IMR-90 (cell line): ENCODE measurements at places on chromosomes 2 and 18. TPM values are rescaled to one million over a fixed set of nuclear protein-coding genes. Genes with fewer than 3 reads are reported as not detected.

- peak; percentile 16 for DNase-seq
Measured at GRCh38 chr2:85997017-85997970, 108.4 kb downstream of the POLR1A start.

DNA sequence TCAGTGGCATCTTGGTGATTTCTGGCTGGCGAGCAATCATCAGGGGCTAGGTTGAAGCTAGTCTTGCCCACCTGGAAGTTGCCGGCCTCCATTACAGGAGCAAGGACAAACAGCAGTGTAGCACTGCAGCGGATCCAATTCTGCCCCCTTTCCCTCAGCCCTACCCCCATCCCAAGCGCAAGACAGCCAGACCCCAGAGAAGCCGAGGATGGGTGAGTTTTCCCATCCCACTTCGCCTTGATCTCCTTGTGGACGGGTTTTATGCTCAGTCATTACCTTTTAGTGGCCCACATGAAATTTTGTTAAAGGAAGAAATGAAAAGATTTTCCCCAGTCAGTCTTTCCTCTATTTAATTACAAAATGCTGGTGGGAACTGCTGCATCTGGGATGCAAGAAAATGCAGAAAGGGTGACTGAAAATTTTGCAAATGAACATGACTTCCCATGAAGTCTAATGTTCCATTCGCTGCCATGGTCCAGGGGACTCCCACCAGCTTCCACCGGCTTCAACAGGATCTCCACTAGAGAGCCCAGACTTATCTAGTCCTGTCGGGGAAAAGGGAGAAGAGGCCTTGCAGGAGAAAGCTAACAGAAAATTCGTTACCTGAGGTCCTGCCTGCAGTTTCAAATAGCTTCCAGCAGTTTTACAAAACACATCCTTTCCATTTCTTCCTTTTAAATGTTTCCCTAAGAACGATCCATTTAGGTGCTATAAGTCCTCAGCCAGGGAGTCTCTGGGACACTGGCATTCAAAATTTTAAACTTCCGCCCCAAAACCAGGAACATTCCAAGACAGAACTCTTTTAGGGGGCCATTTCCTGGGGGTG, 1.9 kb upstream of the HOXD9 start:
- no peak for DNase-seq

GRCh38 chr2:71606244-71606643, 152.9 kb downstream of the DYSF start:
- no peak for DNase-seq

DNA sequence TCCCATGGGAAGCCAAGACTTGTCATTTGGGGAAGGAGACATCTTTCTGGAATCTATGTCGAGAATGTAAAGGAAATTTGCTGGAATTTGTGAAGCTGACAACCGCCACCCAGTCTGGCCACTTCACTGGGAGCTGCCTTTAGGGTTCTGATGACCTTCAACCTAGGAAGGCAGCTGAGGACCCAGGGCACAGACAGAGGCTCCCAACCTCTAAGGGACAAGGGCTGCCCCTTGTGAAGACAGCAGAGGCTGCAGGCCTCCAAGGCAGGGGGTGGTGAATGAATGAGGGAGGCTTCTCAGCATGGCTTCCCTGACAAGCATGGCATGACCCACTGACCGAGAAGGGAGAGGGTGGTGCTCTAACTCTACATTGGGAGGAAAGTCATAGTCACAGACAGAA, 128.9 kb upstream of the ASB18 start:
- DNase-seq: no peak

GRCh38 chr2:154425994-154426393, 272.5 kb upstream of the KCNJ3 start:
- no peak for DNase-seq

DNA sequence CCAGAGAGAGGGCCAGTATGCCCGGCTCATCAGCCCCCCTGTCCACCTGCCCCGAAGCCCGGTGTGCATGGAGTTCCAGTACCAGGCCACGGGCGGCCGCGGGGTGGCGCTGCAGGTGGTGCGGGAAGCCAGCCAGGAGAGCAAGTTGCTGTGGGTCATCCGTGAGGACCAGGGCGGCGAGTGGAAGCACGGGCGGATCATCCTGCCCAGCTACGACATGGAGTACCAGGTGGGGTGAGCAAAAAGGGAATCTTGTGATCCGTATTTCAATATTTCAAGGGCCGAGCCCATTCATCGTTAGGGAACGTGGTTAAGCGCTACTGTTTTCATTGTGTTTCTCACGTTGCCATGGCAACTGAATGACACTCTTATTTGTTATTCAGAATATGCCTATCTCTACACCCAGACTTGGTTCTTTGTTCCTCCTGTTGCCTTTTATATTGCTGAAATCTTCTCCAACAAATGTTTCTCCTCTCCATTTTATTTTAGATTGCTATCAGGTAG, 81.5 kb downstream of the NRP2 start:
- DNase-seq: peak; percentile 63

DNA sequence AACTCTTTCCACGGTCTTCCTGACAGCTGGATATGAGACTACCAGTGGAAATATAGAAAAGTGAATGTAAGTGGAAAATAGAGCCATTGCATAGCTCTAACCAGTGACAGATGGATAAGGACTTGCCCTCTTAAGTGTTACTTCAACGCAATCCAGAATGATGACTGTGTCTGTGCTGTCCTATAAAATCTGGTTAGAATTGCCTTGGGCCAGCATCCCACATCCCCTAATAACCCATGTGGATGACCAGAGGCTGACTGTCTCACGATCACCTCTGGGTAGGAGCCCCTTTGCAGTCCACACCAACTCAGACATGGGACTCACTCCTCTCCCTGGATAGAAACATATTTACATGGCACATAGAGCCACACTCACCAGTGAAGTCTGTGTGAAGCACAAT, 186.6 kb downstream of the C1D start:
- peak; percentile 24 for DNase-seq

DNA sequence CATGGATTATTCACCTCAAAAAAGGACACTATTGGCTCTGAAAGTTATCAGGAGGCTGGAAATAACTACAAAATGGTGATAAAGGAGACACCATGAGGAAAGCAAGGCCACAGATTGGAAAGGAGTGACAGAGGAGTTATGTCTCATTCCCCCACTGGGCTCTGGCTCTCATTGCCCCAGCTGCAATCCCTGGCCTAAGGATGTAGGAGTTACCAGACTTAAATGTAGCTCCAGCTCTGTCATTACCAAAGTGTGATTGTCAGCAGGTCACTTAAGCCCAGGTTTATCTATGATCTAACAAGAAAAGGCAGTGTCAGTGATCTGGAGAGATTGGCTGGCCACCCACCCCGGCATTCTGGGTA, 1228.2 kb upstream of the DDX18 start:
- no peak for DNase-seq

- no peak for DNase-seq
Measured at GRCh38 chr2:183222751-183223150, 98.5 kb downstream of the NUP35 start.

DNA sequence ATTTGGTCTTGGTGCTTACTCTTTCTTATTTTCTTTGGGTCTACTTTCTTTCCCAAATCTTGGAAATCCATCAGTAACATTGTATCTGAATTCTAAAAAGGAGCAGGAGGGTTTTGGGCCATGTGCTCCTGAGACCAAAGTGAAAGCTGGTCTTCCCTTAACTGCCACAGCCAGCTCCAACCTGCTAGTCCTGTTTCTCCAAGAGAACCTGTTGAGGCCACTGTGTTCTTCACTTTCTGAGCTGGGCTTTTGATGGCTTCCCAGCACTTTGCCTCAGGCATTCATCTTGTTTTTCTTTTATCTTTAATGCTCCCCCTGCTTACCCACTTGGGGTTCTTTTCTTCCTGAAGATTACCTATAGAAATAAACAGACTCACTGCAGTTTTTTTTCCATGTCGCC, 53.3 kb downstream of the ARHGAP28 start:
- DNase-seq: no peak

DNA sequence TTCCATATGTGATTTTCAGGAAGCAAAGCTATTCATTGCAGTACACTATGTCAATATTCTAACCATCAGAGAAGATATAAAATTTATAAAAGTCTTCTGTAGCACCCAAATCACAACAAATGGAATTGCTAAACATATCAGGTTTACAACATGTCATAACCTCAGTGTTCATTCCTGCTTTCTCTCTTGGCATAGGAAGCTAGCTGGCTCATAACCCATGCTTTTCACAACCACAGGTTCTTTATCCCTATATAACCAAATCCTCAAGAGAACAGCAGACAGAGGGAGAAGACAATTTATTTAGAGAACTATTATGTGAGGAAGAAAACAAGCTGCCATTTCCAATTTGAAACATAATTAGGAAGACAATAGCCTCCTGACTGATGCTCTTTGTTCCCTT, 997.0 kb upstream of the ACVR2A start:
- DNase-seq: no peak

DNA sequence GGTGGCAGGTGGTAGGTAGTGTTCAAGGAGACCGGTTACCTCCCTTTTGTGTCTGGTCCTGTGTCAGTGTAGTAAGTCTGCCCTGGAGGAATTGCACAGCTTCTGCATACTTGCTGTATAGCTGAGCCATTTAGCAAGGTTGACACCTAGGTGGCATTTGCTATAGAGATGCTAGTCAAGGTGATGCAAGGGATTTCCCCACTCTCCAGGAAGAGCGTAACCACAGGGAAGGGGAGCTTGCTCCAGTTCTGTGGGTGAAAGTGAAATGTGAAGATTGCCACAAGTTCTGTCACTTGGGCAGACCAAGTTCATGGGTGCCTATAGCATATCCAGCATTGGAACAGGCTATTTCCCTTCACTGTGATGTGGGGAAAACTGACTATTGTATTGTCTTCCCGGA, 28.1 kb downstream of the NAT8 start:
- DNase-seq: no peak

- peak; percentile 25 for DNase-seq
Measured at GRCh38 chr2:219440388-219441256, 6.0 kb downstream of the SPEG start.

GRCh38 chr2:127683757-127684156, 8.4 kb upstream of the LIMS2 start:
- DNase-seq: peak; percentile 53

GRCh38 chr2:28944535-28945248, 36.4 kb upstream of the TOGARAM2 start:
- no peak for DNase-seq

- DNase-seq: peak; percentile 69
Measured at GRCh38 chr2:61017556-61018317, at the start of the genes PEX13 and PUS10. TSS of gene PEX13 (plus strand) at chr2:61017720. CDS start at chr2:61017760, 40 bp downstream. TSS of gene PUS10 (minus strand) at chr2:61018255. CDS start at chr2:61011890, 6,365 bp downstream.

DNA sequence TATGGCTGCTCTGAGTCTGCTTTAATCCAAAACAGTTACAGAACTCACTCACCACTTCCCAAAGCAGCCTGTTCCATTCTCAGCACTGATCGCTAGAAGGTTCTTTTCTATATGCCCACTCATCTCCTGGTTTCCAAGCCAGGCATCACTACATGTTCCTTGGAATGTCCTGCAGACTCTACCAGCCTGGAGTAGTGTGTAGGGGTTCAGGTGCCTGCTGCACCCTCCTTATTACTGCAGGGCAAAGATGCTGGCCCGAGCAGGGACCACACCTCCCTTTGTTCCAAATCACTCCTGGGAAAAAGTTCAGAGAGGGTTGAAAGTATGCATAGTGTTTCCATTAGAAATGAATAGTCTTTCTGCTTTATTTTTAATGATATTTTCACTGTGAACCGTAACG, 196.6 kb downstream of the SH3RF3 start:
- DNase-seq: no peak

DNA sequence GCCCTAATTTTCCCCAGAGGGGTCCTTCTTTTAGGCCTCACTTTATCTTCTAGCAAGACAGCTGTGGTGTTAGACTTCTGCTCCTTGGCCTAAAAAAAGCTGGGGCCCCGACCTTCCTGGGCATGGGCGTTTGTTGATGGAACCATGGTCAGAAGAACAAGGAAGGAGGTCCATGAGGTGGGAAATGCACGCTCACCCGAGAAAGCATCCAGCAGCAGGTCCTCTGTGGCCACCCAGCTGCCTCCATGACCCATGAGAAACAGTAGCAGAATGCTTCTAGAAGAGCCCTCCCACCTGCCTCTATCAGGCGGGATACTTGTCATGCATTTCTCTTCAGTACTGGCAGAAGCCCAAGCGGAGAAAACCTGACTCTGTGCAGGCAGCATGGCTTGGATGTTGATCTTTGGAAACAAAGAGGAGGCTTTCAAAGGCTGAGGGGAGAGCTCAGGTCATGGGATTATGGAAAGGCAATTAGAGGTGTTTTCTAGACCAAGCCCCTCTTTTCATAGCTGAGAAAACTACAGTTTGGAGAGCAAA, 249.1 kb downstream of the FAM210A start:
- no peak for DNase-seq

GRCh38 chr2:45606796-45607195, 4.3 kb downstream of the SRBD1 start:
- DNase-seq: no peak

- DNase-seq: no peak
Measured at GRCh38 chr18:9832871-9833270, 52.9 kb upstream of the TXNDC2 start.

- no peak for DNase-seq
Measured at GRCh38 chr2:43326101-43326825, 99.9 kb upstream of the ZFP36L2 start.

GRCh38 chr2:115542331-115542730, 1099.9 kb downstream of the DPP10 start:
- no peak for DNase-seq

GRCh38 chr2:184371641-184372040, 226.7 kb upstream of the ZNF804A start:
- DNase-seq: no peak

- DNase-seq: no peak
Measured at GRCh38 chr18:79871481-79872091, 73.8 kb downstream of the KCNG2 start.

DNA sequence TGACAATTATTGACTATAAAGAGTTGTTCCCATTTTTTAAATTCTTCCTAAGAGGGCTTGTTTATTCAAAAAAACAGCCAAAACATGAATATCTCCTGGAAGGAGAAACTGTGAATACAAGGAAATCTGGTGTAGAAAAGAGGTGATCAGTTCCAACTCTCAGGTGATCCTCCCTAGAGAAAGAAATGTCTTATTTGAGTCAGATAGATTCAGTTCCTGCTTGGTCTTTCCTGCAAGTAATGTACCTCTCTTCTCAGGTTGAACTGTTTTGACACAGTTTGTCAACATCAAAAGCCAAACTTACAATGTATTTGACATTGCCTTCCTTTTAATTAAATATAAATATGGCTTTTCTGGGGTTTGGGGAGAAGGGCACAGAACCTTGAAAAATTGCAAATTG, 567.4 kb downstream of the ARHGAP15 start:
- DNase-seq: no peak

- no peak for DNase-seq
Measured at GRCh38 chr2:199024224-199024623, 433.5 kb downstream of the SATB2 start.

The POMC gene
- polyA plus RNA-seq: 0.17 and 0.47 TPM in 2 replicates

The KYNU gene
- 0.53 and 0.75 TPM in 2 replicates for polyA plus RNA-seq

The CD8B2 gene
- not detected in 2 replicates for polyA plus RNA-seq

The CNDP1 gene
- not detected in 2 replicates for polyA plus RNA-seq

The ESCO1 gene
- polyA plus RNA-seq: 2.2 and 3.1 TPM in 2 replicates

The FKBP1B gene
- 15.1 and 16.9 TPM in 2 replicates for polyA plus RNA-seq

The CPS1 gene
- 4.3 and 5.4 TPM in 2 replicates for polyA plus RNA-seq

The LHCGR gene
- 0.03 and 0.10 TPM in 2 replicates for polyA plus RNA-seq

The NT5C1B gene
- not detected in 2 replicates for polyA plus RNA-seq

The NTSR2 gene
- not detected in 2 replicates for polyA plus RNA-seq

The ZNF521 gene
- polyA plus RNA-seq: 21.5 and 30.2 TPM in 2 replicates

The GCG gene
- polyA plus RNA-seq: not detected in 2 replicates

The DPYSL5 gene
- polyA plus RNA-seq: not detected in 2 replicates

The LINC00305 gene
- not detected in 2 replicates for polyA plus RNA-seq

The ADAM23 gene
- 7.4 and 10.3 TPM in 2 replicates for polyA plus RNA-seq

The TUBB6 gene
- 1,040 and 1,386 TPM in 2 replicates for polyA plus RNA-seq

The IL36G gene
- polyA plus RNA-seq: not detected in 2 replicates
